ENCODE measurements at places on chromosomes 1 and 21. TPM values are rescaled to one million over a fixed set of nuclear protein-coding genes. Genes with fewer than 3 reads are reported as not detected.

GRCh38 chr1:208156310-208156709 is 87.9 kb downstream of the PLXNA2 start:
- DNase-seq, result no peak

The KRTAP19-3 gene
- not detected for polyA plus RNA-seq

DNA sequence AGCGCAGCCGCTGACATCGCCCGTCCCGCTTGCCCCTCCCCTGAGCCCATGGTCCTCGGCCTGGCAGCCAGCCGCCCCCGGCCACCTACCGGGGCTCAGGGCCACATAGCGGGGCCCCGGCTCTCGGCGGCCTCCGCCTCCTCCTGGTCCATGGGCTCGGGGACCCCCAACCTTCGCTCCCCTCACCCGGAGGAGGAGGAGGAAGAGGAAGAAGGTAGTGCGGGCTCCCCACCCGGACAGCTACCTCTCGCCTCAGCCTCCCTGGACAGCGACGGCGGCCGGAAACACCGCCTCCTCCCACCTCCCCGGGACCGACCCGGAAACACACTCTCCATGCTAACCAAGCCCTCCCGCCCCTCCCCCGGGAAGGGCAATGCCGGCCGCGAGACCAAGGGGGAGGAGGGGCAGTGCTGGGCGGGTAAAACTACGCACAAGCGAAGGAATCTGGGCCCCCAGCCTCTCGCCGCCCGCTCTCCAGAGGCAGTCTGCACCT is at the start of gene KIAA0319L:
Gene KIAA0319L (minus strand): TSS at position 286 of the 493 bp plus-strand sequence. CDS start 2,912 bp downstream, outside the sequence.
- no peak for DNase-seq

- no peak for DNase-seq
These were observed 87.4 kb upstream of the C1orf21 start for GRCh38 chr1:184299406-184299790.

GRCh38 chr1:116457946-116458604 is 85.0 kb downstream of the ATP1A1 start:
- no peak for DNase-seq

The DFFB gene
- 7.8 TPM for polyA plus RNA-seq

DNA sequence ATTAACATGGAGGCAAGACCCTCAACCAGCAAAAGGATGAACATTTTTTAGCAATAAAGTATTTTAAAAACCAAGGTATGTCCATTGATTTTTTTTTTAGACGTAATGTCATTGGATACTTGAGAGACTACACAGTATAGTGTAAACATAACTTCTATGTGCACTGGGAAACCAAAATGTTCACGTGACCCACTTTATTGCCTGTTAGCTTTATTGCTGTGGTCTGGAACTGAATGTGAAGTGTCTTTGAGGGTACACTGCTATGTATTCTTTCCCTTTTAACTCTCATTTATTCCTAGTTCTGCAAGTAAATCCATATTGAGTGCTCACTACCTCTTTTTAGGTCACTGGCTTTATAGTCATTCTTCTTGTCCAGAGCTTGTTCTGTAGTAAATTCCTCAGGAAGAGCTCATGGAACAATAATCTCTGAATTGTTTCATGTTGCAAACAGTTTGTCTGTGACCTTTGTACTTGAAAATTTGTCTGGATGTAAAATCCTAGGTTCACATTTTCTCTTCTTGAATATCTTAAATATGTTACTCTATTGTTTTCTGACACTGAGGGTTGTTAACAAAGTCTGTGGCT is 20.6 kb downstream of the ABCD3 start:
- DNase-seq, result no peak

DNA sequence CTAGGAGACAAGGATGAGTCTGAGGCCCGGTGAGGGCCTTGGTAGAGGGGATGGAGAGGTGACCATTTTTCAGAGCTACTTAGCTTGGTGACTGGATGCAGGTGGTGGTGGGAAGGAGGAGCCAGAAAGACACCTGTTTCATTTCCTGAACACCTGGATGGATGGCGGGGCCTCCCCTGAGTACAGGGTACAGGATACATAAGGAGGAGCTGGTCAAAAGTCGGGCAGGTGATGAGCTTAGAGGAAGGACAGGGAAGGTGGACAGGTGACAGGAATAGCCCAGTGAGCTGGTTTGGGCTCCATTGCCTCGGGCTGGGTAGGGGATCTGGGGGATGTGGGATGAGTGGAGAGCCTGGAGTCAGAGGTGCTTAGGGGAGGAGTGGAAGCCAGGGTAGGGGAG is 6.3 kb downstream of the FAAH start:
- no peak for DNase-seq

- no peak for DNase-seq
These were observed 138.4 kb downstream of the NEK7 start for GRCh38 chr1:198295225-198295624.

The PDE9A gene
- polyA plus RNA-seq, result 37.5 TPM

The MSH4 gene
- polyA plus RNA-seq, result 0.54 TPM

The KCNJ10 gene
- 20.0 TPM for polyA plus RNA-seq

DNA sequence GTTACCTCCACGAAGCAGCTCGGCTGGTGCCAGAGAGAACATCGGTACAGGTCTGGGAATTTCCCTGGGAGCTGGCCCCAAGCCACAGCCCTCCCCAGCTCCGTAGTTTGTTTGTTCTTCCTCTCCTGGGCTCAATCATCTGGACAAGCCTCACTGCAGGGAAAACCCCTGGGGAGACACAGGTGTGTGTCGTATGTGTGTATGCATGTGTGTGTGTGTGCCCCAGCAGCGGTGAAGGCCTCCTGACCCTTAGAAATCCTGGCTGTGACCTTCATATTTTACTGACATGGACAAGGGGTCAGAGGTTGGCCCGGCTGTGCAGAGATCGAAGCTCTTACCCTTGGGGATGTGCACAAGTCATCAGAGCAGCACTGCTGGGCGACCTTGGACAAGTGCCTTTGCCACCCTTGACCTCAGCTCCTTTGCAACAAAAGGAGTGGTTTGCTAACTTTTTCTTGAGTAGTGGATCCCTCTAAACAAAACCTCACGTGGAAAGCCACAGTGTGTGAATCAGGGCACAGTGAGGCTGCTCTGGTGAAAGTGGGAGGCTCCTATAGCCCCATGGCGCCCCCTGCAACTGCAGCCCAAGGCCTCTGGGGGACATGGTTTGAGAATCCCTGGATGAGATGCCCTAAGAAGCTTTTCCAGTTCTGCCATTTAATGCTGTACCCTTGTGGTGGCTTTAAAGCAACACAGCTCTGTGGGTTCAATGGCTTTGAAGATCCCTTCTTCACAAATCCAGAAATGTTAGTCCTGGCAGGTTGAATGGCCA is 12.3 kb upstream of the IL22RA1 start:
- DNase-seq, result no peak

- DNase-seq, result no peak
These were observed 77.4 kb downstream of the PSMG1 start for GRCh38 chr21:39105836-39106235.

The REN gene
- polyA plus RNA-seq, result 71.1 TPM

- no peak for DNase-seq
These were observed 7.0 kb downstream of the ZBTB8B start for GRCh38 chr1:32471695-32472362.

DNA sequence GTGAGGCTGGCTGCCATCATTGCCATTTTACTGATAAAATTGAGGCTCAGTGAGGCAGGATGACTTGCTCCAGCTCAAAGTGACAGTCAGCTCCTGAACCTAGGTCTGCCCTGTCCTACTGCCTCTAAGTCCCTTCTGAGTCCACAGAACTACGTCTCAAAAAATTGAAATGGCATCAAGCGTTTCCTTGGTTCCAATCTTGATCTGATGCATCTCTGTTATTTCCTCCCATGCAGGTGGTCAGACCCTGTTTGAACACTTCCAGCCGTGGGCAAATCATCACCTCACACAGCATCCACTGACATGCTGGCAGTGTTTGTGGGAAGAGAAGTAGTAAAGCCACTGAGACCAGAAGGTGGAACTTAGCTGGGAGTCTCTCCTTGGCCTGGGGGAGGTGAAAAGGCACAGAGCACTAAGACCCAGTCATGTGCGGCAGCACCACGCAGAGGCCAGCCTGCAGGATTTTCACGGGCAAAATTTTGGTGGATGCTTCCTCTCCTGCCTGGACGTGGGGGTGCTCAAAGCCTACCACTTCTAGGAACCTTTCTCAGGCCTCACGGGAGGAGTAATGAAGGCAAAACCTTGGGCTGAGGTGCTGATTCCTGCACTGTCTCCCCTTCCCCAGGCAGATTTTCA is 7.8 kb upstream of the CPLANE2 start:
- no peak for DNase-seq

DNA sequence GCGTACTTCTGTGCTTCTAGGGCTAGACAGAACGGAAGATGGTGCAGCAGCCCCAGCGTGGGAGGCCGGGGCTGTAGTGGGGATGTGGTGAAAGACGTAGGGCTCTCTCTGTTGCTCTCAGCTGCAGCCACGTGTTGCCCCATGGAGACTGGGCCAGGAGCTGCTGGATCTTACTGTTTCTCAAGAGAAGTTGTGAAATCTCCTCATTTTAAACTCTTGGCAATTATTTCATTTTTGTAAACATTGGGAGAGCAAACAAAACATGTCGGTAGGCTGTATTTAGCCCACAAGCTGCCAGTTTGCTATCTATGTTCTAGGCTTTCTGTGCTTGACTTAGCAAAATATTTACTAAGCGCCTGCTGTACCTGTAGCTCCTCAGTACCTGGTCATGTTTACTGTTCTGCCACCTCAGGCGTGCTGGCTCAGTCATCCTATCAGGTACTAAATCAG is 15.9 kb upstream of the ELOA start:
- DNase-seq, result no peak

DNA sequence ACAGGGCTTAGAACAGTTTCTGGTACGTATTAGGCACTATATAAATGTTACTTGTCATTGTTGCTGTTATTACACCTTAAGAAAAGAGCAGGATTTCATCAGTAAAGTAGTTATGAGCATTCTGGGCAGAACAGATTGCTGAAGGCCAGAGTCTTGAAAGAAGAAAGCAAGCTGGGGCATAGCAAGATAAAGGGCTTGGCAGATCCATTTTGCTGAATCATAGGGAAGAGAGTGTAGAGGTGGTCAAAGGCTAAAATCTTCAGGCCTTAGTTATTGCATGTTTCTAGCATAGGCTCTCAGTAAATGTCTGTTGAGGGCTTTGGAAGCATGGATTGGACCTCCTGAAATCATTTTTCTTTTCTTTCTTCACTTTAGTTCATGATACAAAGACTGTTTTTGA is 67.5 kb downstream of the PLA2G4A start:
- no peak for DNase-seq

DNA sequence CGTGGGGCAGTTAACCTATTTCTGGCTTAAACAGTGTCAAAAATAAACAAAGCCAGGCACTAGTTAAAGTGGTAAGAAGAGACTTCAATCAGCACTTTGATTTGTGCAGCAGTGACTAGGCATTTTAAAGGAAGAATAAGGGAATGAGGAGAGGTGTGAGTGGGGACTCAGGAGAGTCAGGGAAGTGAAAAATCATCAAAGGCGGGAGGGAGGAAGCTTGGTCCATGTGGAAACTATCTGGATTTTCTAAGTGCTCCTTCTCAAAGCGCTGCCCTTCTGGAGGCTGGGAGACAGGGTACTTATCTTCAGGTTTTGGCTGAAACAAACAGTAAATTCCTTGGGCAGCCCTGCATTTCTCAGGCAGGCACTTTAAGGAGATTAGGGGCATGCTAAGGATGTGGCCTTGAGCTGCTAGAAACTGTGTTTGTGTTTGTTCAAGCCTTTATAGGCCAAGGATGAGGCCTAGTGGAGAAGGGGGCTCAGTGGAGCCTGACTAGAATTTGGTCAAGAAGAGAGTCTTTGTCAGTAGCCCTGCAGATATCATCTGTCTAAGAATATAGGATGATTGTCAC is 486.5 kb downstream of the SIPA1L2 start:
- DNase-seq, result no peak

DNA sequence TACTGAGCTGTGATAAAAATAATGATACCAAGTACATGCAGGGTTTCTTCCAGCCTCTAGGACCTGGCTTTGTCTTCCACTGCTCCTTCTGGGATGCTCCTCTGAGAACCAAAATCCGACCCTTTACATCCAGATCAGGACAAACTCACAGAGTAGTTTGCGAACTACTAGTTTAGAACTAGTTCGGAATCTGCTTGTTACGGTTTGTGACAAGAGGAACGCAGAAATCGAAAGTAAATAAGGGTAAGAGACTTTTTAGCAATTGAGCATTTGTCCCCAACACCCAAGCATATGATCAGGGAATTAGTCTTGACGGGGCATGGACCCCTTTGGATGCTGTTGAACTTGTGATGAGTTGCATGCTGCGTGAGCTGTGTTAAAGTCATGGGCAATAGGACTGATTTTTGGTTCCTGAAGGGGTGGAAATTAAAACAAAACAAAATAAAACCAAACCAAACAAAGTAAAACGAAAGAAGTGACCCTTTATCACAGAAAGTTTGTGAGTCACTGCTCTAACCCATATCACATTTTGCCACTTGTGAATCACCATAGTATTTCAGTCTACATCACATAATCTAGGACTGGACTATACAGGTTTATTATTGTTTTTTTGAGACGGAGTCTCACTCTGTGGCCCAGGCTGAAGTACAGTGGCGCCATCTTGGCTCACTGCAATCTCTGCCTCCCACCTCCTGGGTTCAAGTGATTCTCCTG is 35.7 kb upstream of the ERRFI1 start:
- DNase-seq, result no peak

The ARPC5 gene
- polyA plus RNA-seq, result 142 TPM

- no peak for DNase-seq
These were observed 2.0 kb downstream of the PRKCZ start for GRCh38 chr1:2052054-2052679.

- DNase-seq, result no peak
These were observed 40.4 kb upstream of the KCNH1 start for GRCh38 chr1:211174375-211174774.

The DENND4B gene
- 30.8 TPM for polyA plus RNA-seq

- DNase-seq, result no peak
These were observed 9.3 kb downstream of the PMF1 start for GRCh38 chr1:156221986-156222692.

- no peak for DNase-seq
These were observed 16.3 kb downstream of the STRIP1 start for GRCh38 chr1:110050602-110051261.

DNA sequence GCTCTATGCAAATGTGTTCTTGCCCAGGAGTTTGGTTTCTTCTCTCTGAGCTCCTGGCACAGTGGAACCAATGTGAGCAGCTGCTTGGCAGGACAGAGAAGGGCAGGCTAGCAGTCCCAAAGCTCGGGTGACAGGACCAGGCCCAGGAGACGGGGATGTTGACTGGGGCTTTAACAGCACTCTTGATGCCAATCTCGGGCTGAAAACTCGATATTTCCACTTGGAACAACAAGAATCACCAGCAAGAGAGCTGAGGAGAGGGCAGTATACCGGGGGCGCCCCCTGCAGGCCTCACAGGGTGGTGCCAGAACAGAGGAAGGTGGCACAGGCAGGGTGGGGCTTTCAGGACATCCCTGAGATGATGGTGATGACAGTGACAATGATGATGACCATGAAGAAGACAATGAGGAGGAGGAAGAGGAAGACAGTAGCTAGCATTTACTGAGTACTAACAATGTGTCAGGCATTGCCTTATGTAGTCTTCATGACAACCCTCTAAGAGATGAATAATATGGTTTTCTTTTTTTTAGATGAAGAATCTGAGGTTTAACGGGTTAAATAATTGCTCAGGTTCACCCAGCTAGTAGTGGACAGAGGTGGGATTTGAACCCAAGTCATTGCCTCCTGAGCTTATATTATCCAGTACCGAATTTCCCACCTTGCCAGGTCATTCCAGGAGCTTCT is 2.7 kb upstream of the KCNJ9 start:
- DNase-seq, result no peak

All from renal cortex interstitium (tissue), 15 donors.